ENCODE measurements at places on chromosomes 2 and 18.

GRCh38 chr2:221924576-221924975, 352.5 kb upstream of the EPHA4 start:
- no peak for DNase-seq

GRCh38 chr2:75606761-75607399, 39.7 kb upstream of the MRPL19 start:
- DNase-seq: no peak

GRCh38 chr18:76348267-76349066, 146.6 kb downstream of the ZNF516 start:
- no peak for DNase-seq

GRCh38 chr2:148742373-148742772, 97.8 kb downstream of the EPC2 start:
- no peak for DNase-seq

- DNase-seq: no peak
These were observed 144.3 kb upstream of the PELI1 start for GRCh38 chr2:64288321-64289193.

GRCh38 chr2:34161549-34161948, 562.5 kb upstream of the FAM98A start:
- no peak for DNase-seq

GRCh38 chr18:45723567-45724355, at the start of gene SLC14A1:
Gene SLC14A1 (plus strand): TSS chr18:45724181. CDS start chr18:45730321, 6,140 bp downstream.
- no peak for DNase-seq

GRCh38 chr2:134252092-134252750, 1.7 kb upstream of the MGAT5 start:
- no peak for DNase-seq

DNA sequence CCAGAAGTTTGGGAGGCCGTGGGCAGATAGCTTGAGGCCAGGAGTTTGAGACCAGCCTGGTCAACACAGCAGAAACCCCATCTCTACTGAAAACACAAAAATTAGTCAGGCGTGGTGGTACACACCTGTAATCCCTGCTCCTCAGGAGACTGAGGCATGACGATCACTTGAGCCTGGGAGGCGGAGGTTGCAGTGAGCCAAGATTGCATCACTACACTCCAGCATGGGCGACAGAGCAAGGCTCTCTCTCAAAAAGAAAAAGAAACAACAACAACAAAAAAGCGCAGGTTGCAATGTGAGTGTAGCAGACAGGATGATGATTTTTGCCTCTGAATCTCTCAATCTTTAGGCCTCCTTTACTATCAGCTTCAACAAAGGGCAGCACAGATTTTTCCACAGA, 2.7 kb upstream of the USP14 start:
- DNase-seq: no peak

DNA sequence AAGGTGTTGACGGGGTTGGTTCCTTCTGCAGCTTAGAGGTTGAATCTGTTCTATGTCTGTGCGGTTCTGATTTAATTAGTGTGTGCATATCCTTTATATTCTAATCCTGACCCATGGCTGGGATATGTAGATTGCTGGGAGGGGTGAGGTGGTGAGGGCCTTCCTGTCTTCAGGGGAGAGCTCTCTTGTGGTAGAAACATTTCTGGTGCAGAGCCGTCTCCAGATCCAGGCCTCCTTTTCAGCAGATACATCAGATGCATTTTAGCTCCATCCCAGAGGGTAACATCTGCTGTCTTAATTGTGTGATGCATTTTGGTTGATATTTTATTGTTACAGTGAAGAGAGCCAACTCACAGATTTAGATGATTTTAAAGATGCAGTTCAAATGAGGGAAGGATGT, 227.8 kb downstream of the AGAP1 start:
- DNase-seq: no peak

GRCh38 chr2:108236676-108237335, 3.0 kb upstream of the SULT1C3 start:
- no peak for DNase-seq

GRCh38 chr2:100887713-100888495, 68.0 kb downstream of the NPAS2 start:
- DNase-seq: no peak

DNA sequence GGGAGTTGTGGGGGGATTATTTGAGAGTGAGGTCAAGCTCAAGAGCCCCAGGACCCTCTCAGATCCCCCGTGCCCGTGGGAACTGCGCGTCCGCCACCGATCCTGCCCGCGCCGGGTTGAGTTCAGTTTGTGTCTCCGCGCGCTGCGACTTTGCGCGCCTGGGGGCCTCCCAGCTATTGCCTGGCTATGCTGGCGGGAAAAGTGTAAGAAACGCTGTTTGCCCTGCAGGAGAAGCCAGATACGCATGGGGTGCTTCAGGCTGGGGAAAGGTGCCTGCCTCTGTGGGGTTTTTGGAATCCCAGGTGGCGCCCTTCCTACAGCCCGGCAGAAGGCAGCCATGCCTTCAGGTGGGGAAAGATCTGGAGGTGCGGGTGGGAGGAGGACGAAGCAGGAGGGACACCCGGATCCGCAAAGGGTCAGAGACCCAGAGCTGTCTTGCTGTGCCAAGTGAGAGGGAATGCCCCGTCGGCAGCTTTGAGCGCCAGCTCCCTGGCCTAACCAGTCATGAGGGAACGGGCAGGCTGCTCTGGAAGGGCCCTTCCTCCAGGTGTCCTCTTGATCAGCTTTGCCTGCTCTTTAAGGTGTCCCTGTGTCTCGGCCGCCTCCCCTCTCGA, 22.5 kb downstream of the TEX44 start:
- no peak for DNase-seq

- DNase-seq: no peak
These were observed 1.6 kb downstream of the IL1R1 start for GRCh38 chr2:102144128-102144527.

- DNase-seq: no peak
These were observed 97.8 kb upstream of the PXDN start for GRCh38 chr2:1841903-1842791.

DNA sequence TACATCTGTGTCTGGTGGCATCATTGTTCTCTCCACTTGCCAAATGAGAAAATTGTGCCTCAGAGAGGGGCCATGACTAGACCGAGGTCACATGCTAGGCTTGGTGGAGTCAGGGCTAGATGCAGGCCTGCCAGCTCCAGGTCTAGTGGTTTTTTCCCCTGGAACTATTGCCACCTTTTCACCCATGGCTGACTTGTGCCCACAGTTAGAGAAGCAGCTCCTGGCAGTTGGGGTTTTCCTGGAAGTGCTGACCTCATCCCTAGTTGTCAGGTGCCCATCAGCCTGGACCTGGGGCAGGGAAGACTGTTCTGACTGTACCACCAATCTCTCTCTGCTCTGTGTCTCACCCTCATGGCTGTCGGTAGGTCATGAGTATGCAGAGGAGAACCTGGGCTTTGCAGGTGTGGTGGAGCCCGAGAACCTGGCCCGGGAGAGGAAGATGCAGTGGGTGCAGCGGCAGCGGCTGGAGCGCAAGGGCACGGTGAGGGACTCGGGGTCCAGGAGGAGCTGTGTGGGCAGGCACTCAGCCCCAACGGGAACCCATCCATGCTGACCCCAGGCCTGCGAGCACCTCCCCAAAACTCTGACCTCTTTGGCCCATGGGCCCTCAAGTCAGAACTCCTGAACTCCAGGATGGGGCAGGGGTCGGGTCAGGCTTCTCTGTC, 12.4 kb upstream of the CATIP start:
- no peak for DNase-seq

DNA sequence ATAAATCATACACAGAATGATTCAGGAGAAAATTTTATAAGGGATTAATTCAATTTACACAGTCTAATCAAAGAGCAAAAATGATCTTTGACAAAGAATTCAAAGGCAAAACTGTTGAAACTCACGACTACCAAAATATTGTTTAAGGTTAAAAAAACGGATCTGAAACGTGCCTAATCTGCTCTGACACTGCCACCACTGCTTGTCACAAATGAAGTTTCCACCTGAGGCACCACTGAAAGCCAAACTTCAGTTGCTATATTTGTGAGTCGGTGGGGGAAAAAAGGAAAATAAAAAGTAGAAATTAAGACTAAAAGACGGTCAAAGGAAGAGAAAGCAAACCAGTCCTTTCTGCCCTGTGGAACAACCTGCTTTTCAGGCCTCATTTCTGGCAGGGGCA, 140.6 kb upstream of the DNMT3A start:
- no peak for DNase-seq

- no peak for DNase-seq
These were observed 56.2 kb downstream of the STRADB start for GRCh38 chr2:201507725-201508124.

- DNase-seq: no peak
These were observed 82.2 kb downstream of the PLB1 start for GRCh38 chr2:28577791-28578680.

All from SIG-M5 (cell line).